ENCODE measurements at places on chromosomes 6 and 20.

DNA sequence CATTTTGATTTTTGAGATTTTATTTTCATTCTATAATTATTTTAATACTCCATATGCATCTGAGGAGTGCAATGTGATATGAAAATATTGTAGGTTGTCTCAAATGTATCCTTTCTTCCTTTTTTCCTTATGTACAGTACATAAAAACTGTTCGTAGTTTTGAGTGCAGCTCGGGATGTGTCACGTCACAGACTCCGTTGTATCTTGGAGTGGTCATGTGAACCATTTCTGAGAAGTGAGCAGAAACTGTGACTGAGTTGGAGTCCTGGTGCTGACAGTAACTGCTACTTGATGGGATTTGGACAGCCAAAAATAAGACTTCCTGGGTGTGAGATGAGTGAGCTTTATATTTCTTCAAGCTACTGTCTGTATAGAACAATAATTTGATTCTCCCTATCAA lies 761.4 kb upstream of the MAN1A1 start:
- DNase-seq, result no peak

DNA sequence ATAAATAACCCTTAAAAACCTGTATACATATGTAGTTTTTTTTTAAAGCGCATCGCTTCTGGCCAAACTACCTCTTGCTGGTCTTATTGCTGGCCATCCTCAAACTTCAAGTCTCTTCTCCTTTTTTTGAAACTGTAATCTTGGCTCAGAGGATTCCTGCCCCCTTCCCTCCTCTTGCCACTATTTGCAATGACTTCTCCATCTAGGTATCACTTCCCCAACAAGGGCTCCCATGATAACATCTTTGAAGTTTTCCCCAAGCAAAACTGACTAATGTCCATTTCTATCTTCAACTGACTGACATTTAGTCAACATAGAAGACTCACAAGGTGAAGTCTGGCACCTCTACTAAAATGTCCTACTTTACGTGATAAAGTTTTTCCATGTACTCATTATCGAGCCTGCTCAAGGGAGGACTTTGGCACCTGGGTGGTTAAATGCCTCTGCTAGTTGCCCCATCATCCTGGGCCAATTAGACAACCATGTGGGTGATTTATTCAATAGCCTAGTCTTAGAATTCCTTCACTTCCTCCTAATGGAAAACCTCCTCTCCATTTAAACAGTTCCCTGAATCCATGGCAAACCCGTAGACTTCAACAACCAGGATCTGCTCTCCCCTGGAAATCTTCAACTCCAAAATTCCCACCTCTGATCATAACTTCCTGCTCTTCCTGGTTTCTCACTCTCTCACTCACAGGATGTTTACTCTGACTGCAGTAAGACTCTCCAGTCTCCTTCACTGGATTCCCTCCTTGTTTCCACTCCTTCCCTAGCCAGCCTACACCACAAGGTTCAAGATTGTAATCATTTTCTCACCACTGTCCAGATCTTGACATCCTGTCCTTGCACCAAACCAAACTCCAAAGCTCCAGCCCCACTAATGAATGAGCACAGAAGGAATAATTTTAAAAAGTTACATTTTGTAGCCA lies 9.4 kb upstream of the PLAGL1 start:
- DNase-seq, result no peak

DNA sequence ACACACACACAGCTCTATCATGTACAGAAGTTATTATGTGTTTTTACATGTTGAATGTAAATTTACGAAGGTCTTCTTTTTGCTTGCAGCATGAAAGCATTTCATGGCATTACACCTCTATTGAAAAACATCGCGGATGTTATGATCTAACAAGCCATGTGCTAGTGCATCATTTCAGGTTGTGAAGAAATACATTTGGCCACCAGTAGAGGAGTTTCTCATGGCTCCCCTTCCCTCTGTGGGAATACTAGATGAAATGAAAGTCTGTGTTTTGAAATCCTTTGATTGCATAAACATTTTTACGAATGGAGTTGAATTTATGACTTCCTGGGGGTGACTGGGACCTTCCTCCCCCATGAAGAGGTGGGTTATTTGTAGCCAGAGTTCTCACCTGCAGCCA lies 17.7 kb downstream of the MAS1 start:
- no peak for DNase-seq

GRCh38 chr6:109531446-109531845 lies 48.4 kb upstream of the ZBTB24 start:
- no peak for DNase-seq

DNA sequence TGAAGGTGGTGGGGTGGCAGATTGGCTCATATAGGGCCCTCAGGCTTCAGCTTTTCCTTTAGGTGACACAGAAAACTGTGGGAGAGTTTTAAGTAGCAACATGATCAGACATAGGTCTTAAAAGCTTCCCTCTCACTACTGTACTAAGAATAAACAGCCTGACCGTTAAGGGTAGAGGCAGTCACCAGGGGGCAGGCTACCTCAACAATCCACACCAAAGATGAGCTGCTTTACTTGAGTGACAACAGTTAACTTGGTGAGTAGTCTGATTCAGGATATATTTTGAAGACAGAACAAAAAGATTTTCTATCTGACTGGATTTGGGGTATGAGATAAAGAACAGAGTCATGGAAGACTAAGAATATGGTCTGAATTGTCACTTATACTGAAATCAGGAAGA lies 193.1 kb upstream of the SHLD1 start:
- DNase-seq, result peak; percentile 35

DNA sequence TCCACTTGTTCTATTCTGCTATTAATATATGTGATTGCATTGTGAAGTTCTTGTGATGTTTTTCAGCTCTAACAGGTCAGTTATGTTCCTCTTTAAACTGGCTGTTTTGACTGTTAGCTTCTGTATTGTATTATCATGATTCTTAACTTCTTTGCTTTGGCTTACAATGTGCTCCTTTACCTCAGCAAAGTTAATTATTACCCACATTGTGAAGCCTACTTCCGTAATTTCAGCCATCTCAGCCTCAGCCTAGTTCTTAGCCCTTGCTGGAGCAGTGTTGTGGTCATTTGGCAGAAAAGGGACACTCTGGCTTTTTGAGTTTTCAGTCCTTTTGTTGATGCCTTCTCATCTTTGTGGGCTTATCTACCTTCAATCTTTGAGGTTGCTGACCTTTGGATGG lies 440.2 kb downstream of the TBC1D32 start:
- no peak for DNase-seq

Measured in activated T-cell treated with anti-CD3 and anti-CD28 coated beads for 48 hours (primary cell).